Right lung (tissue), 10 donors: ENCODE measurements at places on chromosomes 3 and 15. TPM values are rescaled to one million over a fixed set of nuclear protein-coding genes. Genes with fewer than 3 reads are reported as not detected.
A peak's percentile ranks its signal among the peaks of the same experiment; 100 is the strongest.

NLGN1 gene
- polyA plus RNA-seq = 11.4 TPM

KLHL24 gene
- polyA plus RNA-seq = 44.8 TPM

DNA sequence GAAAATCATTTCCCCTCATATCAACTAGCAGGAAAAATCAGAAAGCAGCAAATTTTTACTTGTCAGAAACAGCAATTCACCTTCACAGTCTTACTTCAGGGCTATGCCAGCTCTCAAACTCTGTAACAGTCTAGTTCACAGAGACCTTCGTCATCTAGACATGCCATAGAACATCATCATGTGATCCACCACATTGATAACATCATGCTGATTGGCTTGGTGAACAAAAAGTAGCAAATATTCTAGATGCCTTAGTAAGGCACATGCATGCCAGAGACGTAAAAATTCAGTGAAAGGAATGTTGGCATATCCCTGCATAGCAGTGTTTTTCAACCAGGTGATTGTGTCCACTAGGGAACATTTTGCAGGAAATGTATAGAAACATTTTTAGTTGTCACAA is 8.6 kb upstream of the SCAPER start:
- no peak for DNase-seq

- no peak for DNase-seq
Observed at GRCh38 chr3:29627136-29628117, 346.6 kb downstream of the RBMS3 start.

- no peak for DNase-seq
Observed at GRCh38 chr15:43218908-43219706, 1.7 kb downstream of the EPB42 start.

- DNase-seq = no peak
Observed at GRCh38 chr3:145286937-145287336, 874.0 kb downstream of the PLOD2 start.

CKMT1B gene
- 0.63 TPM for polyA plus RNA-seq

GRCh38 chr15:37678124-37678523 is 256.3 kb upstream of the TMCO5A start:
- no peak for DNase-seq

DNA sequence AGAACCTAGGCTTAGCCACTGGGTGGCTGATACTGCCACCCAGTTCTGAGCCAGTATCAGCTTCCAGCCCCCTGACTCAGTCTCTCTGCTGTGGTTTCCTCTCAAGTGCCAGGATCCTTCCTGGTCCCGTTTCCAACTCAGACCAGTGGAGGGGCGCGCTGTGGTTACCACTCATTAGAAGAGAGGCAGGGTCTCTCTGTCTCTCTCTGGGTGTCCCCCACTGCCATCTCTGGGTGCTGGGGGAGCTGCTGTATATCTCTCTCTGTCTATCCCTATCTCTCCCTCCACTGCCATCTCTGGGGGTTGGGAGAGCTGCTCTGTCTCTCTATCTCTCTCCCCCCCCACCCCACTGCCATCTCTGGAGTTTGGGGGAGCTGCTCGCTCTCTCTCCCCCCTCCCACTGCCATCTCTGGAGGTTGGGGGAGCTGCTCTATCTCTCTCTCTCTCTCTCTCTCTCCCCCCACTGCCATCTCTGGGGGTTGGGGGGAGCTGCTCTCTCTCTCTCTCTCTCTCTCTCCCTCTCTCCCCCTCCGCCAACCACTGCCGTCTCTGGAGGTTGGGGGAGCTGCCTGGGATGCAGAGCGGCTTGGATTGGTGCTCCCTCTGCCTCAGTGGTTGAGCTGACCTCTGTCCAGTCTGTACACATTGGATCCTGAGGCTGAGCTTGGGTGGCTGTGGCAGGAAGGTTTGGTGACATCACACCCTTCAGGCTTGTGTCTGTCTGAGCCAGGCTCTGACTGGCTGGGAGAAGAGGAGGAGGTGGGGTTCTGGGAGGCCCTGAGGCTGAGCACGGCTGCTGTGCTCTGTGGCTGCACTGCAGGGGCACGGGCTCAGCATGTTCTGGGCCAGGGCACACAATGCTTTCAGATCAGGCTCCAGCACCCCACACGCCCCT is 98.9 kb downstream of the APBA2 start:
- DNase-seq = peak; percentile 60

ECE2 gene
- polyA plus RNA-seq = not detected

CCDC33 gene
- 0.57 TPM for polyA plus RNA-seq

DNA sequence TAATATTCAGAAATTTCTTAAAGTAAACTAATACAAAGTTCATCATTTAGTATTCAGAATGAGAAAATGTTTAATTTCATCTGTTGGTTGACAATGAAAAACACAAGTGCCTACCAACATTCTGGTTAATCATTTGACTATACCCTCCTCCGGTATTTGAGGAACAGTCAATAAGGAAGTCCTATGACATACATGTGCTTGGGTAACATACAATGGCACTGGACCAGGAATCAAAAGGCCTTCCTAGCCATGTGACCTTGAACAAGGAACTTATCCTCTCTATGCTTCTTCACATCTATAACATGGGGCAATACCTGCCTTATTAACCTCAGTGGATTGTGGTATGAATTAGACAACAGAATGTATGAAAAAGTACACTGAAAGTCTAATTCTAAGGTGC is 65.8 kb downstream of the ZNF280D start:
- no peak for DNase-seq

DNA sequence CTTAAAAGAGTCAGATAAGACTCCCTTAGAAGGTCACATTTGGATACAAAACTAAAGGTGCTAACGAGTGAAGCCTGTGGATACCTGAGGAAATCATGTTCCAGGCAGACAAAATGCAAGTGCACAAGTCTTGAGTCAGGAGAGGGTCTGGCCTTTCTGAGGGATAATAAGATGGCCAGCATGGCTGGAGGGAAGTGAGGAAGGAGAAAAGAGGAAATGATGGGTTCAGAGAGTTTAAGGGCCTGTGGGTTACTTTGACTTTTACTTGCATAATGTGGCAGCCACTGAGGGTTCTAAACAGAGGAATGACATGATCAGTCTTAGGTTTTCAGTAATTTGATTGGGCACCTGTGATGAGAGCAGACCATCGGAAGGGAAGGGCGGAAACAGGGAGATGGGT is 3.5 kb upstream of the ROPN1B start:
- DNase-seq = no peak

GRCh38 chr3:41598402-41599126 is 363.3 kb downstream of the ULK4 start:
- DNase-seq = no peak

- no peak for DNase-seq
Observed at GRCh38 chr15:86917361-86917671, 837.6 kb downstream of the AGBL1 start.

- no peak for DNase-seq
Observed at GRCh38 chr15:68784206-68784605, 36.5 kb downstream of the ANP32A start.

- DNase-seq = no peak
Observed at GRCh38 chr15:58462973-58463663, 31.3 kb downstream of the LIPC start.

DNA sequence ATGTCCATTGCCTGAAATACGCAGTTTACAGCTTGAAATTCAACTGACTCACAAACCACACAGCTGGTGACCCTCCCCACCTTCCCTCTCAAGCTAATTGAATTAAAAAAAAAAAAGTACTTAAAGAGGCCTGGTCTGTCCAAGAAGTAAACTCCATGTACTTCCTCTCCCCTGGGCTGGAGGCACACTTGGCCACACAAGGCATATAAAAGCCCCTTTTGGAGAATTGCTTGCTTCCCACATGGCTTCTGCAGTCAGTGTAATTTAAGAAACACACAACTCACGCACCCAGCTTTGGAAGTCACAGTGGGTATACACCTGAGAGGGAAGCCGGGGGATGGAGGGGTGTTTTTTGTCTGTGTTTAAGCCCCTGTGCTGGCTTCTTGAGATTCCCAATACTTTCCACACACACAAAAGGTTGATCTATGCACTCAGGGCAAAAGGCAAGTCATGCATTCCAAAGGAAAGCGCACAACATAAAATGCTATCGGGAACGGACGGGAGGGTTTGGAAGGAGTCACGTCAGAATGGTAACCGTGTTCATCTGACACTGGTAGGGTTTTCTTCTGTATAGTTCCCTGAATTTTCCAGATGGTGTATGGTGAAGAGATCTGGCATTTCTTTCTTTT is 106.6 kb upstream of the ALDH1A3 start:
- DNase-seq = no peak

GRCh38 chr15:57614241-57614640 is 22.5 kb downstream of the MYZAP start:
- no peak for DNase-seq

DNA sequence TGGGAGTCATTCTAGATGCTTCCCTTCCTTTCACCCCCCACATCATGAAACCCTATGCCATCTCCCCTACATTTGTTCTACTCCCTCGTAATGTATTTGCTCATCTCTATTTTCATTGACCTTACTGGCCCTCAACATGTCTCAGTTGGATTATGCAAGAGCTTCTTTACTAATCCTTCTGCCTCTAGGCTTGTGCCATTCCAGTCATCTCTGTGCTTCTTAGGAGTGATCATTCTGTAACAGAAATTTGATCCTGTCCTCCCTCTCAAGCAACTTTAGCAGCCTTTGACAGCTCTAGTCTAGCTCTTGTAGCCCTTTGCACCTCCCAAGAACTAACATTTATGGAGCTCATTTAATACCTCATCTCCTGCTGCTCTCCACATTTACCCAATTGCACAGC is 64.7 kb downstream of the ISL2 start:
- DNase-seq = no peak

CAMK2N2 gene
- polyA plus RNA-seq = 0.29 TPM

- DNase-seq = no peak
Observed at GRCh38 chr3:1971780-1972179, 126.9 kb upstream of the CNTN4 start.

- DNase-seq = no peak
Observed at GRCh38 chr3:15387171-15387581, 40.2 kb downstream of the METTL6 start.

DNA sequence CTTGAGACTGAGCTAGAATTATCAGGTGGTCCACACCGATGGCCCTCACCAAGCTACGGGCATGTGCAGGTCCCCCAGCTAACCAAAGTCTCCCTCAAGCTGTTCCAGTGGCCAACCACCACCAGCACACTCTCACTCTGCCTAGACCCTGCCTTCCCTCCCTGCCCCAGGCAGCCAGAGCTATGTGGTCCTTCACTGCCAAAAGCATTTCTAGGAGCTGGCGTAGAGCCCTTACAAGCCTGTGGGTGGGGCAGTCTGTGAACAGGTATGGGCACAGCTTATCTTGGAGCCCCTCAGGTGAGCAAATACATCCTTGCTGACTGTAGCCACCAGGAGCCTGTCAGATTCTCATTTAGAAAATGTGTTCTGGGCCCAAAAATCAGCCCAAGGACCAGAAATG is 159.8 kb upstream of the PPP2R3A start:
- no peak for DNase-seq

GRCh38 chr3:126466886-126467610 is 8.6 kb downstream of the ZXDC start:
- DNase-seq = no peak

ARNT2 gene
- 32.0 TPM for polyA plus RNA-seq

SENP7 gene
- polyA plus RNA-seq = 105 TPM

DNA sequence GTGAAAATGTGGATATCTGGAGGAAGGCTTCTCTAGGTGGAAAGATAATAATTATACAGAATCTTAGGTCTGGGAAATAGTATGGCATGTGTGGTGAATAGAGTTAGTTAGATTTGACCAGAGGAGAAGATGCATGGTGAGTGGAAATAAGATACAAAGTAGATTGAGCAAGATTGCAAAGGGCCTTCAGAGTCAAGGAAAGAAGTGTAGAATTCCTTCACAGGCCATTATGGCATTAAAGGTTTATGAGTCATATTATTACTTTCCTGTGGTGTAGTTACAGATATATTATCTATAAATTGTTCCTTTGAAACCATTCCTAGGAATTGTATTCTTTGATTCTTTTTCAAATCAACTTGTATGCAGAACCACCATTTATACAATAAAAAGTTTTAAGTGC is 660.3 kb downstream of the SI start:
- DNase-seq = no peak

- no peak for DNase-seq
Observed at GRCh38 chr15:62052713-62053112, 7.5 kb downstream of the VPS13C start.

GRCh38 chr3:153614563-153614962 is 452.5 kb downstream of the RAP2B start:
- no peak for DNase-seq

DNA sequence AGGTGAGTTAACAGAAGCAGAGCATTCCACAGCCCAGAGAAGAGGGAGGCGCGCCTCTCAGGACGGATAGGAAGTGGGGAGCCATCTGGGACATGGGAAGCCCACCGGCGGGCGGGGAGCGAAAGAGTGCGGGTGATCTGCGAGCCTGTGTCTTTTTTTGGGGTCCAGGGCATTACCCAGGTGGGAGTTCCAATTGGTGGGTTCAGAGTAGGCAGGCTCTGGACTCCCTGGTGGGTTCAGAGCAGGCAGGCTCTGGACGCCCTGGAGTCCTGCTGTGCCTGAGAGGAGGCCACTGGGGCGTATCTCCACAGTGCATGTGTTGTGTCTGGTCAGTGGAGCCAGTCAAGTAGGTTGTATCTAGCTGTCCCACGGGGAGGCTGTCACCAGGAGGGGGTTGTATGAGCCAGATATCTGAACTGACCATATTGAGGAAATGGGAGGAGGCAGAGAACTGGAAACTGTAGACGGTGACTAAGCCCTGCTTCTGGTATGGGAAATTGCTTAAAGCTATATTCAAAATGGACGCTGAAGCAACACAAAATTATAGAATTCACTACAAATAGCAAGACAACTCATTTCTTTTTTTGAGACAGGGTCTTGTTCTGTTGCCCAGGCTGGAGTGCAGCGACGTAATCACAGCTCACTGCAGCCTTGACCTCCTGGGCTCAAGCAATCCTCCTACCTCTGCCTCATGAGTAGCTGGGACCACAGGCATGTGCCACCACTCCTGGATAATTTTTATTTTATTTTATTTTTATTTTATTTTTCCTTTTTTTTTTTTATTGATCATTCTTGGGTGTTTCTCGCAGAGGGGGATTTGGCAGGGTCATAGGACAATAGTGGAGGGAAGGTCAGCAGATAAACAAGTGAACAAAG is 34.5 kb upstream of the CHST2 start:
- DNase-seq = no peak

LINGO1 gene
- 15.0 TPM for polyA plus RNA-seq

GRCh38 chr15:80606511-80607071 is 88.5 kb upstream of the ABHD17C start:
- DNase-seq = no peak

AGBL1 gene
- 0.10 TPM for polyA plus RNA-seq

GRCh38 chr15:91508633-91509032 is 344.9 kb upstream of the SLCO3A1 start:
- DNase-seq = no peak

DNA sequence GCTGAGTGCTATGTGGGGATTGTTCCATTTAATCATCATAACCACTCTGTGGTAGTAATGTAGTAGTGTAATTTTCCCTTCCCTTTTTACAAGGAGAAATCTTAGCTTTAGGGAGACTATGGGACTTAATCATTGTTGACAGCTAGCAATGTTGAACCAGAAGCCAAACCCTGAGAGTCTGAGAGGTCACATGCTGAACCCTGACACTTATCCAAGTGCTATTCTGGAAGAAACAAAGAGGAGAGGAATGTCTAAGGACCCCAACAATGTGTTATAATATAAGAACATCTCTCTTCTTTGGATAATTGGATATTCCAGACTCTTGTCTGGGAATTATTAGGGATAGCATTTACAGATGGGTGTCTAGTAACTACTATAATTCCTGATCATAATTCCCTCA is 58.4 kb downstream of the GAP43 start:
- no peak for DNase-seq

GRCh38 chr3:151168269-151169094 is 34.5 kb downstream of the GPR171 start:
- DNase-seq = peak; percentile 38

GRCh38 chr15:33145447-33145846 is 49.1 kb downstream of the FMN1 start:
- no peak for DNase-seq
